ENCODE measurements at places on chromosomes 7 and 10.

DNA sequence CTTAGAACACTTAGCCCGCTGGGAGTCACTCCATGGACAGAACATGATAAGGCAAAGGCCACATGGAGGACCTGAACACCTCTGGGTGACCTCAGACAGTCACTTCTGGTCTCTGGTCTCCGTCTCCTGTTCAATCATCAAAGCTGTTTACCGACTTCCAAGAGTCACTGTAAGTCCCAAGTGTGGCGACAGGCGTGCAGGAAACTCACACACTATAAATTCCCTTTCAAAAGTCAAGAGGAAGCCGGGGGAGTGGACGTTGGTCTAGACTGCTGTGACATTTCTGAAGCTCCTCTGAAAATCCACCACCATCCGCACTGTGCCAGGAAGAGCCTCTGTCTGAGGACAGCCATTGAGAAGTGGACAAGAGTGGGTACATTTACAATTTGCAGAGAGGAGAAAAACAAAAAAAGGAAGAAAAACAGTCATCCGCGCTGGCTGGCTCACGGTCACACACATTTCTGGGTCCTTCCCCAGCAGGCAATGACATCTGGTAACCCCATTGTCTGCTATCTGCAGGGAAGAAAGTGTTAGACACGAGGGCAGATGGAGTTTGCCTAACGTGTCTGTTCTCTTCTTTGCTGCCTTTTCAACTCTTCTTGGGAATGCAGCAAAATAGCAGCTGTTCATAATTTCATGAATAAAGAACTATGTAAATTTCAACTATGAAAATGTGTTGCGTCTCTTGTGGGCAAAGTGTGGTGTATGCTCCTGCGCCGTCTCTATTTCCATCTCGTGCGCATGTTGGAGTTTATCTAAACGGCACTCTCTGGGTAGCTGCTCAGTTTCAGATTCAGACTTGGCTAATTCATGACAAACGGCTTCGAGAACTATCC lies 32.9 kb upstream of the CUX1 start:
- DNase-seq = no peak

DNA sequence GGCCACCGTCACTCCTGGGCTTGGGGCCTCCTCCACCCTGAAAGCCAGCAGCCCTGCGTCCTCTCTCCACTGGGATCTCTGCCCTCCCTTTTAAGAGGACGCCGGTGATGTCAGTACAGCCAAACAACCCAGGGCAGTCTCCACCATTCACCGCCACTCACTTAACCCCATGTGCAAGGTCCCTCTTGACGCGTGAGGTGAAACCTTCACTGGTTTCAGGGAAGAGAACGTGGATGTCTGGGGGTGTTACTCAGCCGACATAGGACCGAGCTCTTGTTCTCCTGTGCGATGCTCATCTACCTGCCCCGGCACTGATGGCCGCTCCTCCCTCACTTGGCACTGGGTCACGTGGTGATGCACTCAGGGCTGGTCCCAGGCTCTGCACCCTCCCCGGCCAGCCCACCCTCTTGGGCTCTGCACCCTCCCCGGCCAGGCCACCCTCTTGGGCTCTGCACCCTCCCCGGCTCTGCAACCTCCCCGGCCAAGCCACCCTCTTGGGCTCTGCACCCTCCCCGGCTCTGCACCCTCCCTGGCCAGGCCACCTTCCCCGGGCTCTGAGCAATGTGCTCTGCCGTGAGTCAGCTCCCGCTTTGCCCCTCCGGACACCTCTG lies 36.1 kb downstream of the ADGRA1 start:
- DNase-seq = no peak

DNA sequence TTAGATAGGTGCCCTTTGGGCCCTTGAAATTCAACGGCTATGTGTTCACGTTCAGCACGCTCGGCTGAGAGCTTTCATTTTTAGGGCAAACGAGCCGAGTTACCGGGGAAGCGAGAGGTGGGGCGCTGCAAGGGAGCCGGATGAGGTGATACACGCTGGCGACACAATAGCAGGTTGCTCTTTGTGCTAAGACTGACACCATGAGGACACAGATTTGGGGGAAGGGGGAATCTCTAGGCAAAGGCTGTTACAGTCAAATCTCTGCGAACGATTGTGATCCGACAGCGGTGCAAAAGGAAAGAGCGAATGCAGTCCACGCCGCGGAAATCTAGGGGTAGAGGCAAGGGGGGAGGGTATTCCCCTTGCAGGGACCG lies 667 bp downstream of the KLLN start:
- DNase-seq = peak; percentile 46

- DNase-seq = peak; percentile 45
These were observed 63.4 kb downstream of the HPSE2 start for GRCh38 chr10:99172128-99172738.

- no peak for DNase-seq
These were observed 151.8 kb downstream of the ITGA8 start for GRCh38 chr10:15567952-15568351.

DNA sequence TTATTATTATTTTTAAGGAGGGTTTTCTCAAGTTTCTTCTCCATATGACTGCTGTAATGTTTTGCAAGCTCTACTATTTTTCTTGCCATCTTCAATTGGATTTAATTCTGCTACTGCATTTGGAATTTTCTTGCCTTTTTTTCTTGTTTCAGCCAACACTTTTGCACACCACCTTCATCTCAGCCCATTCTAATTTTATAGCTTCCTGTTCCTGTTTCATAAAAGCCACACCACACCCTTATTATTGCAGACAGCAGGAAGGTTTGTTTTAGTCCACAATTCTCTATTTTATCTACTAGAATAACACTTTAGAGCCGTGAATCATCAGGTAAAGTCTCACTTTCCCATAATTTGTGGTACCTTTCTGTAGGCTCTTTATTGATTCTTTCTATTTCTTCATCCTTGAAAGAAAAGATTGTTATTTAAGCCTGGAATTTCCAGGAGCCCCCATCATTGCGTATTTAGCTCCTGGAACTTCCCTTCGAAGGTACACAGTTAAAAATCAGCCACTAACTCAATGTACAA lies 209.3 kb upstream of the TBX20 start:
- DNase-seq = no peak

DNA sequence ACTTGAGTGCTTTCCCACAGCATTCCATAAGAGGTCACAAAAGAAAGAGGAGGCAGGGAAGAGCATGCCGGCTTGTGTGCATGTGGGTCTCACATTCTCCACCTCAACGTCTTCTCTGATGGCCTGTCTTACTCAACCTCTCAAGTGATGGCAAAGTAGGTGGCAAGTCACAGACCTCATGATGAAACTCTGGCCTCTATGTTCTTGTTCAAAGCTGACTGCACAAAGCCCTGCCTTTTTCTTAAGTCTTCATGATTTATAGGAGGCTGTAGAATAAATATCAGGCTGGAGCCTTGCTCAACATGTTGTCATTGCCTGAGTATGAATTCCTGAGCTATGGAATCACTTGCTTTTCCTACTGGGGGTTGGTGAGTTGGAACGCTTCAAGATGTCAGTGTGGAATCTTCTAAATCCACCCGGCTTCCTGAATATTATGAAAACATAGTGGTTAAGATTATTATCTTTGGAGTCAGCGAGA lies 213.6 kb upstream of the INHBA start:
- peak; percentile 100 for DNase-seq

DNA sequence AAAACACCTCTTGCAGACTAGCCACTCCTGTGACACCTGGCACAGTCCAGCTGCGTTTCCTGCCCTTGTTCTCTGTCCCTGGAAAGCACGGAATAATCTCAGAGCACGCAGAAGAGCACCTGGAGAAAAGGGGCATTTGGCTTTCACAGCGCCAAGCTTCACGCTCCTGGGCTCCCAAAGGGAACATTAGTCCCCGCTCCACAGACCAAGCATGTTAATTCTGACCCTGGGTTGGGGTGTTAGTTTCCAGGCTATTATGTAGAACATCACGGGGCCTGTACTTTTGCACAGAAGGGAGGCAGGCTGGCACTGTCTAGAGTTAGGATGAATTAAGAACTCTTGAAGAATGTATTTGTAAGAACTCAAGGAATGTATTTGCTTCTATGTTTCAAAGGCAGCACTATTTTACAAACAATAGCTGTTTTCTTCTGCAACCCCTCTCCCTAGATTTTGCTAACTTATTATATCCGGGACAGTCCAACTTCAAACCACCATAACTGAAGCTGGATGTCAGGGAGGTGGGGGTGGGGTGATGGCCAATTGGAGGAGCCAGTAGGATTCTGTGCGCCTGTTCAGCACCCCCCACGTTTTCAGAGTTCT lies 62.2 kb upstream of the TRIM8 start:
- no peak for DNase-seq

- DNase-seq = no peak
These were observed 58.7 kb downstream of the BMPR1A start for GRCh38 chr10:86815035-86815617.

GRCh38 chr7:106384373-106384772 lies 99.6 kb upstream of the NAMPT start:
- DNase-seq = no peak

- no peak for DNase-seq
These were observed 177.7 kb downstream of the CUX1 start for GRCh38 chr7:101995121-101995520.

DNA sequence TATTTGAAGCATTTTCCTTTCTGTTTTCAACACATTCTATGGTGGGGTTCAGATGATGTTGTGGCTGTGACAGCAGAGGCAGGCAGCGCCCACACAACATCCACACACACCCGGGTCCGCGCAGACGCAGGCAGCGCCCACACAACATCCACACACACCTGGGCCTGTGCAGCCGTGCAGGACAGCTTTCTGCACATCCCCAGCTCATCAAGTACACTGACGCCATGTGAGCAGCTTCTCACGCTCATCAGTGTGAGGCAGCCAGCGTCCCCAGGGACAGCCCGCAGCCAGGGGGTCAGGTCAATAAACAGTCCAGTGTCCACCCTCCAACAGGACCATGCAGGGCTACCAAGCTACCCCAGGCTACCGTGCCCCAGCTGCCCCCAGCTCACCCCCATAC lies 272.8 kb upstream of the TCERG1L start:
- DNase-seq = no peak

GRCh38 chr10:130053561-130053960 lies 57.1 kb downstream of the C10orf143 start:
- DNase-seq = no peak

DNA sequence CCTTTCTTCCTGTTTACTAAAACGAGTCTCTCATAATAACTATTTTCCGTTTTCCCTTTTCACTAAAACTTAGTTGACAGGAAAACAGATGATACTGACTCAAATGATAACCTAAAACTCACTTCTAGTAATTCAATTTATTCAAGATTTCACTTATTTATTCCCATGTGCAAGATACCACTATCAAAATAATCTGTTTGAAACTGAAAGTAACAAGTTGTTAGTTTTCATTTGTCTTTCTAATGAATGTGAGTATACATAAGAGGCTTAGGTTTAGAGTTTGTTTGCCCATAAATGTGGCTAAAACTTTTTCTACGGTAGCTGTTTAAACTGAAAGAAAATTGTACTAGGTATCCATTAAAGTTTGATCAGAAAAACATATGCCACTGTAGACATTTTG lies 314.9 kb upstream of the STEAP1 start:
- no peak for DNase-seq

GRCh38 chr7:47435889-47436312 lies 146.0 kb downstream of the TNS3 start:
- peak; percentile 75 for DNase-seq

GRCh38 chr7:309586-310228 lies 19.7 kb downstream of the FOXL3 start:
- DNase-seq = no peak

DNA sequence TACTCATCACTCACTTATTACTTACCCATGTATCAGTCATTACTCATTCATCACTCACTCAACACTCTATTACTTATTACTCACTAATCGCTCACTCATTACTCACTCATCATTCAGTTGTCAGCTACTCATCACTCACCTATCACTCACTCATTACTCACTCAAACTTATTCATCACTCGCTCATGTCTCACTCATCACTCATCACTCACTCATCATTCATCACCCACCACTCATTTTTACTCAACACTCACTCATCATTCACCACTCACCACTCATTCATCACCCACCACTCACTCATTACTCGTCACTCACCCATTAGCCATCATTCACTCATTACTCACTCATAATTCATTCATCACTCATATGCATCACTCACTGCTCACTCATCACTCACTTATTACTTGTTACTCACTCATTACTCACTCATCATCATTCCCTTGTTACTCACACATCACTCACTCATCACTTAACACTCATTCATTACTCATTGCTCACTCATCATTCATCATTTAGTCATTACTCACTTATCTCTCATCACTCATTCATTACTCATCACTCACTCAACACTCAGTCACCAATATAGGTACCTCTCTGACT lies 237.9 kb downstream of the ADARB2 start:
- DNase-seq = no peak

DNA sequence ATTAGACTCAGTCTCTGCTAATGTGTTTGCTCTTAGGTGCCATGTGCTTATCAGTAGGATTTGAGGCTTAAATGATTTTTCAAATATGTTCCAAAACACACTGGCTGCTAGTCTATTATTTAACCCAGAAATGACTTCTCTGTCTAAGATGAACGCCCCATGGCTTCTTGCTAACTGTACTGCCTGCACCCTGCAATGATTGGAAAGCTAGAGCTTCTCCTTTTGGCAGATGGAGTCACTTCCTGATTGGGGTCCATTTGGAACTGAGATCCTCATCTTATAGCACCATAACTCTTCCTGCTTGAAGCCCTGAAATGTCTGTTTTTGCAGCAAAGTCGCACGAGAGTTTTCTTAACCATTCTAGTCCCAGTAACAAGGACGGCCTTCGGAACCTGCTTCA lies 186.5 kb upstream of the ADO start:
- no peak for DNase-seq

GRCh38 chr10:107686095-107686494 lies 521.6 kb upstream of the SORCS1 start:
- DNase-seq = no peak

- peak; percentile 96 for DNase-seq
These were observed 75.3 kb downstream of the ZNF92 start for GRCh38 chr7:65448816-65449504.

DNA sequence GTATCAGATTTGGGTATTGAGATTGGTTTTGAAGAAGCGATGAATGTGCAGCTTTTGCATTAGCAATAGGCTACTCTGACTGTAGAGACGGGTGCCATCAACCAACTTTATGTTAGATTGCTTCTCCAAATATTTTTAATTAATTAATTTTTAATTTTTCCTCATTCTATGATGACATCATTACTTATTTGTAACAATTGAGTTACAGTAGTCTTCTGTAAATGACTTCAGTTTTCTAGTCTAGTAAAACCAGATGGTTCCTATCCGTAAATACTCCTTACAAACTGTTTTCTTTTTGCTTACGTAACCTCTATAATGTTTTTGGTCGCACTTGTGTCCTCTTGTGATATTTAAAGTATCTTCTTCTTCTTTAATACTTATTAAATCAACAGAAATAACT lies 118.1 kb downstream of the ZNF736 start:
- no peak for DNase-seq

- DNase-seq = no peak
These were observed 2.2 kb upstream of the DNA2 start for GRCh38 chr10:68474021-68474420.

- no peak for DNase-seq
These were observed 70.4 kb downstream of the ZNRF2 start for GRCh38 chr7:30354791-30355190.

GRCh38 chr10:78473006-78473405 lies 439.3 kb downstream of the RPS24 start:
- DNase-seq = no peak

GRCh38 chr7:76023002-76023401 lies 24.8 kb downstream of the STYXL1 start:
- DNase-seq = no peak
